ENCODE measurements at places on chromosomes 11 and 22. TPM values are rescaled to one million over a fixed set of nuclear protein-coding genes. Genes with fewer than 3 reads are reported as not detected.
A peak's percentile ranks its signal among the peaks of the same experiment; 100 is the strongest.

GRCh38 chr11:102760344-102761035, 19.9 kb downstream of the MMP10 start:
- H3K36me3 ChIP-seq, result no peaks in the 10 kb centered on the region
- DNase-seq, result no peak
- H3K4me3 ChIP-seq, result no peak overlapping the region
- H3K4me1 ChIP-seq, result peaks cover 6% of the 10 kb centered on the region
- H3K27ac ChIP-seq, result peak overlapping the region; percentile 31
- H3K27me3 ChIP-seq, result peaks cover 18% of the 10 kb centered on the region

DNA sequence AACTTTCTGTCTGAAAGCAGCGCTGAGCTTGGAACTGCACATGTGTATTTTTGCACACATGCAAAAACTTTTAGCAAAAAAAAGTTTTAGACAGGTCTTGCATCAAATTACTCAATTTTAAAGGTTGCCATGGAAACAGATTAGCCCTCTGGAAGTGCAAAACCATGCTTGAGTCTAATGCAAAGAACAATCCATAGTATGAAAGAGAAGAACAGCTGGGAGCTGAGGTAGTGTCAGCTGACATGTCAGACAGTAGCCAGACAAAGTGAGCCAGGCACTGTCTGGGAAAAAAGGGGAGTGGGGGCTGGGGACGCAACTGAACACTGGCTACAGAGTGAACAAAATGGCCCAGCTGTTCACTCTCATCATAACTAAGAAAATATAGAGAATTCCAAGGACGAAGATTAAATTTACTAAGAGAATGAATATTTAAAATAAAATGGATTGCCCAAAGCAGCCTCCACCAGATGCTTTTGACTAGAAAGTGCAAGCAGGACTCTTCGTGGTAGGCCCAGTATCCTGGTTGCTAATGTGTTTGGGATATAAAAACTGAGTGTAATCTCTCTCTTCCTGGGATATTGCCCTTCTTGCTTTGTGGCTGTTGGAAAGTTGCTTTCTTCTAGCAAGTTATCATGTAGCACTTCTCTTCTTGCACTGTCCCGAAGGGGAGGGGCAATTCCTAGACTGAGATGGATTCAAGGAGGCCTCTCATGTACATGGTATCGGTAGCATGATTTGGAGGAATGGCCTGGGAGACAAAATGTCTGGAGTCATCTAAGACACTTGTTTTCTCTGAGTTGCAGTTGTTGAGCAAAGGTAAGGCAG, 434.1 kb upstream of the FAT3 start:
- H3K36me3 ChIP-seq, result no peaks in the 10 kb centered on the region
- no peak for DNase-seq
- H3K4me3 ChIP-seq, result no peak overlapping the region

DNA sequence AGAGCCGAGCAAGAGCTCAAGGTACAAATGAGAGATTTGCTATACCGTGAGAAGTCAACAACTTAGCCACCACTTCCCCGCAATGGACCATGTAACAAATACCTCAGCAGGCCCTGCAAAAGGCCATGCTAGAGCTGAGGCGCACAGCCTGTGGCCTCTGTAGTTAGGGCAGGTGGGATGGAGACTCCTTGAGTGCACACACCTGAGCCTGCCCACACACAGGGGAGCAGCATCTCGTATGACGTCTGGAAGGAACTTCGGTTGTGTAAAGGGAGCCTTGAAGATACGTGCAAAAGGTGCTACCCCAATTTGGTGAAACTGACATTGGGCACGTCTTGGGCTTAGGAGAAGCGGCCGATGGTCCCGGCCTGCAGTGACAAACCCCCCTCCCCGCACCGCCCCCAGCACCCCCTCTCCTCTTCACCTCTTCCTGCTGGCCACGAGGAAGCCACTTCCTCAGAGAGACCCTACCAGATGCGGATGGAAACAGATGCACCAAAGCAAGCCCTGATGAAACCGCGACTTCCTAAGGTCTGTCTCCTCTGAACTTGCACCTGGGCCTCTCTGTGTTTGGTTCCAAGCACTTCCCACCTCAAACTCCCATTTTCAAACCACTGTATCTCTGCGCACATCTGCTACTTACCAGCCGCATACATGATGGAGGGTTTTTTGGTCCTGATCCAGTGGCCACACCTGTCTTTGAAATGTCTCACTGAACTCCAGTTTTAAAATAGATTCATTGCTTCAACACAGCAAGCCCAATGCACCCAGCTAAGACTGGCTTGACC, 10.6 kb downstream of the CDPF1 start:
- H3K4me3 ChIP-seq, result peak overlapping the region; percentile 26
- peak overlapping the region; percentile 83 for H3K27ac ChIP-seq
- peaks cover 22% of the 10 kb centered on the region for H3K4me1 ChIP-seq
- peak; percentile 35 for DNase-seq
- H3K27me3 ChIP-seq, result no peaks in the 10 kb centered on the region

DNA sequence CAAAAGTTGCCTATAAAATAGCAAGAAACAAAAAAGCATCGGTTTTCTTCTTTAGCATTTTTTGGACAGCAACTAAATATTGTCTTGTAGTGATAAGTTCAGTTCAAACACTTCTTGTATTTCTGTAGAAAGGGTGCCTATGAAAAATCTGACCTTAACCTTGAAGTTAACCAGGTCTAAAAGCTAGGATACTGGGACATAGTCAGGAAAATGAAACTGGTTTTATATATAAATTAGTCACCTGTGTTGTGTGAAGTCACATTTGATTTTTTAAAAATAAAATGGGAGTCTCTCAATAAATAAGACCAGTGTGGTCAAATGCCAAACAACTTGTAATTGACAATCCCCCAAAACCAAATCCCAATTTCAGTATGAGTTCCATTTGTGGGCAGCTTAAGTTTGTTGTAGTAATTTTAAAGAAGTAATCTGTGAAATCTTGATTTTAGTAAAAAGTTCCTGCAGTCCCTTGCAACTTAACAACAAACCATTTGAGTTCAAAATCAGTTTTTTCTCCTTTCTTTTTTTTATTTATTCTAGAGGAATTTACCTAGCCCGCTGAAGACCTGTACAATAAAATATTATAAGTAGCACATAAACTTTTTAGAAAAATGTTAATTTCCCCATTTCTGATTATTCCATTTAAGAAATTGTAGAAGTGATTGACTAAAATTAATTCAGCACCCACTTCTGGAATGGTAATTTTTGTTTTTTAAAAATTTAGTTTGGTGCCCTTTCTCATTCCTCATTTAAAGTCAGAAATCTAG, 84.5 kb upstream of the PPARA start:
- H3K4me1 ChIP-seq, result peaks cover 19% of the 10 kb centered on the region
- no peak for DNase-seq
- no peak overlapping the region for H3K27ac ChIP-seq
- no peak overlapping the region for H3K4me3 ChIP-seq
- peaks cover 4% of the 10 kb centered on the region for H3K36me3 ChIP-seq

- peaks cover 2% of the 10 kb centered on the region for H3K4me1 ChIP-seq
- peaks cover 7% of the 10 kb centered on the region for H3K36me3 ChIP-seq
- no peak overlapping the region for H3K27ac ChIP-seq
- H3K4me3 ChIP-seq, result no peak overlapping the region
- H3K27me3 ChIP-seq, result no peaks in the 10 kb centered on the region
- DNase-seq, result no peak
Measured at GRCh38 chr22:44057401-44057987, 33.4 kb downstream of the PARVB start.

DNA sequence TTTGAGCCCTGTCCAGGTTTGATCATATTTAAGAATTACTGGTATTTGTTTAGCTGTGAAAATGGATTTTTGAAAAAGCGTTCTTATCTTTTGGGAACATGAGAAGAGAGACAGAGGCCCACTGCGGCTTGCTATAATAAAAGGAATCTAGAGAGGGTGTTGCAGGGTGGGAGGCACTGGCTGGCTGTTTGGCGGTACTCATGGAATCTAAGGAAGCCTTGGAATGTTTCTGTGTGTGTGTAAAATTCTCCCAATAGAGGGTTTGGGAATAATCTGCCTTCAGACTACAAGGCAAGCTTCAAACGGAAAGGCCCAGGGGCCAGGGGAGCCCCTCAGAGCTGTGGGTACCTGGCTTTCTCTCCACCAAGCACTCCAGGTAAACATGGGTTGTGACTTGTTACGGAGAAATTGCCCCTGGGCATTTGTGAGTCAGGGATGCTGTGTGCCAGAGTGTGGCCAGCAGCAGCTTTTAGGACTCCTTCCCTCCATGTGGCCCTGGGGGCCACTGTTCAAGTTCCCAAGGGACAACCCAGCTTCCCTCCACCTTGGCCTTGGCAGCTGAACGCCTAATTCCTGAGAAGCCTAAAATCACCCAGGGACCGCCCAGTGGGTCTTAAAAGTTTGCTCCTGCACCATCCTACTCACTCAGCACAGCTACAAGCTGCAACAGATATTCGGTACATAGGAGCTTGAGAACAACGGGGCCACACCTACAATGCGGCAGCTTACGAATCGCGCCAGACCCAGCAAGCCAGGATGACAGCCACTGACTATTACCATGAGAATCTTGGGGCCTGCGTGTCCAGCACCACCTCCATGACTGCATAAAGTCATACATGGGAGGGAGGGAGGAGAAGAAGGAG, 14.1 kb upstream of the SYT8 start:
- H3K4me1 ChIP-seq, result no peaks in the 10 kb centered on the region
- H3K27me3 ChIP-seq, result no peaks in the 10 kb centered on the region
- no peak overlapping the region for H3K27ac ChIP-seq

- peak; percentile 83 for DNase-seq
- peaks cover 38% of the 10 kb centered on the region for H3K27me3 ChIP-seq
- no peak overlapping the region for H3K27ac ChIP-seq
- H3K4me3 ChIP-seq, result no peak overlapping the region
Measured at GRCh38 chr11:61567286-61568061, 13.4 kb downstream of the SYT7 start.

DNA sequence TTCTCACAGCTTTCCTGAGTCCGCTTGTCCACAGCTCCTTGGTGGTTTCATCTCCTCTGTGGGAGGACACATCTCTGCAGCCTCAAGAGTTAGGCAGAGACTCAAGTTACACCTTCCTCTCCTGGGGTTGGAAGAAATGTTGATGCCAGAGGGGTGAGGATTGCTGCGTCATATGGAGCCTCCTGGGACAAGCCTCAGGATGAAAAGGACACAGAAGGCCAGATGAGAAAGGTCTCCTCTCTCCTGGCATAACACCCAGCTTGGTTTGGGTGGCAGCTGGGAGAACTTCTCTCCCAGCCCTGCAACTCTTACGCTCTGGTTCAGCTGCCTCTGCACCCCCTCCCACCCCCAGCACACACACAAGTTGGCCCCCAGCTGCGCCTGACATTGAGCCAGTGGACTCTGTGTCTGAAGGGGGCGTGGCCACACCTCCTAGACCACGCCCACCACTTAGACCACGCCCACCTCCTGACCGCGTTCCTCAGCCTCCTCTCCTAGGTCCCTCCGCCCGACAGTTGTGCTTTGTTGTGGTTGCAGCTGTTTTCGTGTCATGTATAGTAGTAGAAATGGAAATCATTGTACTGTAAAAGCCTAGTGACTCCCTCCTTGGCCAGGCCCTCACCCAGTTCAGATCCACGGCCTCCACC, 11.7 kb downstream of the RASD2 start:
- peaks cover 11% of the 10 kb centered on the region for H3K4me1 ChIP-seq
- H3K4me3 ChIP-seq, result no peak overlapping the region
- H3K27me3 ChIP-seq, result no peaks in the 10 kb centered on the region
- no peak overlapping the region for H3K27ac ChIP-seq
- H3K36me3 ChIP-seq, result no peaks in the 10 kb centered on the region

GRCh38 chr11:18368221-18368620, 26.1 kb upstream of the LDHA start:
- no peak overlapping the region for H3K4me3 ChIP-seq
- H3K27me3 ChIP-seq, result no peaks in the 10 kb centered on the region

DNA sequence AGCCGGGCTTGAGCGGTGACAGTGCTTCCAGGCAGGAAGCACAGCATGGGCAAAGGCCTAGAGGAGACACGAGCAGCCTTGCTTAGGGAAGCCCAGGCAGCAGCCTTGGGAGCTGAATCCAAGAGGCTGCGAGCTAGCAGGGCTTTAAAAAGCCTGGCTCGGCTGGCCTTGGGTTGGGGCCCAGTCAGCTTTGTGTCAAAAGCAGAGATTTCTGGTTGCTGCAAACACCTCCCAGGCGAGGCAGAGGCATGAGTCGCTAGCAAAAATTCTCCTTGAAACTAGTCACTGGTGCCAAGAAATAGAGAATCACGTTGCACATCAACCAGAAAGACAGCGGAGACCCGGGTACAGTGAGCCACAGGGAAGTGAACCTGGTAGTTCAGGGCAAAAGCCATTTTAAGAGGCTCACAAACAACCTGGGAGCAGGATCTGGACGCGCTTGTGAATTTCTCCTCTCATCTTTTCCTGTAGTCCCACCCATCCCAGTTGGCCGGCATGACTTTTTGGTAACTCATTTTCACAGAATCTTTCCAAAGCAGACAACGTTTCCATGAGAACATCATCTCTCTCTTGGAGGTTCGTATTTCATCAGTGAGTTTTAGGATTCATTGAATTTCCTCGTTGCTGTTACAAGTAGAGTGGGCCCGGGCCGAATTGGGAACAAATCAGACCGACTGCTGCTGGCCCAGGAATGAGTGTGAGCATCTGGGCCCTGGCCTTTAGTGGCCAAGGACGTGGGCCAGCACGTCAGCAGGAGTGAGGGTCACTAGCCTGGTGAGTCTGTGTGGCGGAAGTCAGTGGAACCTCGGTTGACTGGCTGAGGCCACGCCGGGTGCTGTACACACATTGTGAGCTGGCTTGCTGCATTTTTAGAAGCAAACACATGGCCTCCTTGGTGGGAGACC, 16.4 kb upstream of the FGF4 start:
- H3K27me3 ChIP-seq, result no peaks in the 10 kb centered on the region
- H3K36me3 ChIP-seq, result no peaks in the 10 kb centered on the region
- H3K27ac ChIP-seq, result no peak overlapping the region
- no peak for DNase-seq

DNA sequence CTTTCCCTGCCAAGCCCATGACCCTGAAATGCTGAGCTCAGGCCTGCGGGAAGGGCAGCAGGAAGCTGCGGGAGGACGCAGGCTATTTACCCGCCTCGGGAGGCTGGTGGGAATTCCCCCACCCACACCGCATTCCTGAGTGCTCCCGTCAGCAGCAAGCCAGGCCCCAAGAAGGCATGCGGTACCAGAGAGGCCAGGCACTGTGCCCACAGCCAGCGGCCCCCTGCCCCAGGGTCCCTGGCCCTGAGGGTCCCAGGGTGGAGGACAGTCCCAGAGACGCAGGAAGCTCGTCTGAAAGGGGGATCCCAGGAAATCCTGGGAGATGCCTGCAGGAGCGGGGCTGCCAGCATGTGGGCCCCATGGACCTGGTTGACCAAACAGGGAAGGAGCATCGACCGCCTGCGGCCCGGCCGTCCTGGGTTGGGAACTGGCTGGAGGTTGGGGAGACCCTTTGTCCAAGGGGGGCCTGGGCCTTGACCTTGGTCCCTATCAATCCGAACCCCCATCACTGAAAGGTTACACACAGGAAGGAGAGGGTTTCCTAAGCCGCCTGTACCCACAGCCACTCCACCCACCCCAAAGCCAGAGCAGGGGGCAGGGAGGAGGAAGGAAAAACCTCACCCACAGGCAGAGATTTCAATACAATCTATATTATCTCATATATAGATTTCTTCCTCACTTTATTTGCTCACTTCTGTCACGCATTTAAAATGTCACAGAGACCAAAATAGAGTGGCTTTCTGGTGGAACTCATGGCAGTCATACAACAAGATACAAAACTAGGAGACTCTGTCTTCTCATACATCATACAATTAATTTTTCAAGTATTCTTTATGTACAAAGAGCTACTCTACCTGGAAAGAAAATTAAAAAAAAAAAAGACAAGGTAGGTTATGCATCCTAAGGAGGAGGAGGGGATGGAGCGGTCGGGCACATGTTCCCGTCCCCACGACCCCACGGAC, 17.1 kb downstream of the MAFF start:
- H3K27me3 ChIP-seq, result no peaks in the 10 kb centered on the region
- peak; percentile 35 for DNase-seq
- H3K27ac ChIP-seq, result peak overlapping the region; percentile 40
- peaks cover 19% of the 10 kb centered on the region for H3K4me1 ChIP-seq

The SMTNL1 gene
- total RNA-seq, result not detected
